Activated CD8-positive, alpha-beta memory T cell treated with anti-CD3 and anti-CD28 coated beads, Interleukin-2, amount 10 ng/mL, durations not matched to agents 7 days and 5 days (primary cell): ENCODE measurements at places on chromosomes 7 and 10. TPM values are rescaled to one million over a fixed set of nuclear protein-coding genes. Genes with fewer than 3 reads are reported as not detected.

SPDYE18 gene
- total RNA-seq: 1.1 TPM

IFIT1B gene
- not detected for total RNA-seq

NODAL gene
- total RNA-seq: not detected

PLEKHS1 gene
- 0.07 TPM for total RNA-seq

HMX2 gene
- total RNA-seq: not detected
